NCI-H524 treated with DMSO at 0.1 percent for 48 hours (cell line): ENCODE measurements at places on chromosomes 6 and 20.

DNA sequence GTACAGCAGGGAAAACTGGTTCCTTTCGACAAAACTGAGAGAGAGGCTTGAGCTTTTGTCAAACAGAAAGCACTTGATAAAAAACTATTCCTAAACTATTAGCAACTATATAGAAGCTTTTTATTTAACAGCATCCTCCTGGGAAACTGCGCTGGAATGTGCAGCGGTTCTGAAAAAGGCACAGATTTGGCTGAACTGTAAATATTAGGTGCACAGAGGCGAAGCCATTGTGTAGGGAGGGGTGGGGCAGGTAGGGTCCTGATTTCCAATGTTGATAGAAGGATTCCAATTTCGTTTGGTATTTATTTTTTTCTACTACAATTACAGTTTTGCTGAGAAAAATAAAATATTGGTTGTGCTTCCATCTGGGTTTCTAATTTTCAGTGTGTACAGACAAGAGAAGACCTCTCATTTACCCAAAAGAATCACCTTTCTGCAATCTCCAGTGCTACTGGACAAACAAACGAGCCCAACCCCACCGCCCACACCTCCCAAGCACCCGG is 698 bp upstream of the SH3BGRL2 start:
- DNase-seq, result no peak

DNA sequence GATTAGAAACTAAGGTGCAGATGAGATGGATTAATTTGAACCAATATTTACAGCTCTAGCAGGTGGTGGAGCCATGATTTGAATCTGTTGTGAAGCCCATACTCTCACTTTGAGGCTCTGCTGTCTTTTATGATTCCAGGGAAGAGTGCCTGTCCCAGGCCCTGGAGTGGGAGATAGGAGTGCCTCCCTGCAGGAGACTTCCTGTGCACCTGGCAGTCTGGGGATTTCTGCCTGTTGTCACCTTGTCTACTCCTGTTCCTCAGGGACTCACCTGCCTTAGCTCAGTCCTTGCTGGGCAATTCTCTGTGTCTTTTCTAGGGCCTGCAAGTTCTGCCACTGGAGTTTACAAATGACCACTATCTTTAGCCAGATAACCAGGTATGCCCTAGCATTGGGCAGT is 46.3 kb downstream of the SCAND1 start:
- DNase-seq, result no peak

DNA sequence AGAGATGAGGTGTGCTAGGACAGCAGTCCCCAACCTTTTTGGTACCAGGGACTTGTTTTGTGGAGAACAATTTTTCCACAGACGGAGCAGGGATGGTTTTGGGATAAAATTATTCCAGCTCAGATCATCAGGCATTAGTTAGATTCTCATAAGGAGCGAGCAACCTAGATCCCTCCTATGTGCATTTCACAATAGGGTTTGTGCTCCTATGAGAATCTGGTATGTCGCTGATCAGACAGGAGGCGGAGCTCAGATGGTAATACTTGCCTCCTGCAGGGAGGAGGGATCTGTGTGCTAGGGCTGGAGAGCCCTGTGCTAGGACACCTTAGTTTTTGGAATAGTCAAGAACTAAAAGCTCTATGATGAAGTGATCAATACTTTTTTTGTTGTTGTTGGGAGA is 2.5 kb downstream of the SMIM13 start:
- no peak for DNase-seq

- DNase-seq, result no peak
These were observed 520.4 kb downstream of the FRK start for GRCh38 chr6:115540077-115540869.
